ENCODE measurements at places on chromosomes 12 and 14. TPM values are rescaled to one million over a fixed set of nuclear protein-coding genes. Genes with fewer than 3 reads are reported as not detected.

The LIN7A gene
- total RNA-seq = 44.4 TPM

The NOVA1 gene
- 34.6 TPM for total RNA-seq

The MYL2 gene
- not detected for total RNA-seq

GRCh38 chr12:94806617-94807016 is 156.3 kb upstream of the TMCC3 start:
- no peak for DNase-seq

DNA sequence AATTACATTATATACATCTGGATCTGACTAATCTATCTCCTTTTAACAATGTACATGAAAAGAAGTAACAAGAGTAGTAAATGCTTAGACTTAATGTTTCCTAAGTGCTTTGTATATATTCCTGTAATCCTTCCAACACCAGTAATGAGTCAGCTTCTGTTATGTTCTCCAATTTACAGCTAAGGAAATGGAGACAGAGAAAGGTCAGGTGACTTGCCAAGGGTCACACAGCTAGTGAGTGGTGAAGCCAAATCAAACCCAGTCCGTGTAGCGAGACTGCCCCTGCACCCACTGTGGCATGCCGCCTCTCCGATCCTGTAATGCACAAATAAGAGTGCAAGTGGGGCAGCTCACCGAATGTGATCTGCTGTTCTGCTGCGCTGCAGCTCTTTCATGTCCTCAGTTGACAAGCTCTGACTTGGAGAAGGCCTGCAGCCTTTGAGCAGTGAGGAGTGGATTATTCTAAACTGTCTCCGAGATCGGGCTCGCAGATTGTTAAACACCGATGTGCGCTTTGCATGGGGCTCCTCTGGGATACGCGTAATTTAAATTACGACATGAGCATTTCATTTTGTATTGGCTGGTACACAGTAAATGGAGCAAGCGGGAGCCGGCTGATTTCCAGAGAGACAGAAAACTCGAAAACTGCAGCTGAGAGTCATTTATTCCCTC is 65.1 kb upstream of the KTN1 start:
- no peak for DNase-seq

The CLEC4E gene
- not detected for total RNA-seq

DNA sequence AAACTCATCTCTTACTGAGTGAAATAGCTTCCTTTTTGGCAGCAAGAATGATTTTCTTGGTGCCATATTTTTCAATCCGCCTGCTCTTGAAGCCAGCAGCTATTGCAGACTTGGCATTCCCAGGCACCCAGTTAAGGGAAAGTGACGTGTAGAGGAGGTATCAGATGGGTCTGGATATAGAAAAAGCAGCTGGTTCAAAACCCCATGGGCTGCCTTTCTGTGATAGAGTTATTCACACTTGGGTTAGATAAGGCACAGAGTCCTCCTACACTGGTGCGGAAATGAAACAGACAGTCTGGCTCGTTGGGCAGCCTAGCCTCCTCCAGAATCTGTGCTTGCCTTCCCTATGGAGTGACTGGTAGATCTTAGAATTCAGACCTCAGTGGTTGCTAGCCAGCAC is 62.2 kb downstream of the PTPN11 start:
- no peak for DNase-seq

The TCL1B gene
- not detected for total RNA-seq

- DNase-seq = no peak
Observed at GRCh38 chr14:105479431-105480158, 5.0 kb downstream of the CRIP2 start.

The KRT78 gene
- not detected for total RNA-seq

The CD163 gene
- 1.6 TPM for total RNA-seq

- no peak for DNase-seq
Observed at GRCh38 chr12:71183846-71184245, 26.0 kb upstream of the TSPAN8 start.

GRCh38 chr14:65424531-65424930 is 12.0 kb downstream of the FUT8 start:
- DNase-seq = no peak

DNA sequence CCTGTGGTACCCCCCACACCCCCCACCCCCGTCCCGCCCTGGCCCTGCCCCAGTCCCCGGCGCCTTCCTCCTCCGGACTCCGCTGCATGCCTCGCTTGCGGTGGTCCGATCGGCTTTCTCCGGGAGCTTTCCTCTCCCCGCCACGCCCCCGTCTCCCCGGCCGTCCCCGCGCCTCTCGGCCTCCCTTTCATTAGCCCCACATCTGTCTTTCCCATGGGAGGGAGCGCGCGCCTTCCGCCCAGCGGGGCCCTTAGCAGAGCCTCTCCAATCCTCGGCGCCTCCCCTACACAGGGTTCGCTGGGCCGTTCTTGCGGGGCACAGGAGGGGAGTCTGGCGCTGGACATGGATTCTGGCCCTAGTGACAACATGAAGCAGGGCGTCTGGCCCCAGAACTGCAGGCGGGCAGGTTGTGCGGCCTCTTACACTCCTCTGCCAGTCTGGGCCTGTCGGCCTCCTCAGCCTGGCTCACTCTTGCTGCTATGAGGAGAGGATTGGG is 1.5 kb upstream of the EFS start:
- peak; percentile 58 for DNase-seq

- DNase-seq = no peak
Observed at GRCh38 chr14:104107101-104107581, 21.6 kb downstream of the ASPG start.
